ENCODE measurements at places on chromosomes 6 and 20. TPM values are rescaled to one million over a fixed set of nuclear protein-coding genes. Genes with fewer than 3 reads are reported as not detected.
A peak's percentile ranks its signal among the peaks of the same experiment; 100 is the strongest.

DNA sequence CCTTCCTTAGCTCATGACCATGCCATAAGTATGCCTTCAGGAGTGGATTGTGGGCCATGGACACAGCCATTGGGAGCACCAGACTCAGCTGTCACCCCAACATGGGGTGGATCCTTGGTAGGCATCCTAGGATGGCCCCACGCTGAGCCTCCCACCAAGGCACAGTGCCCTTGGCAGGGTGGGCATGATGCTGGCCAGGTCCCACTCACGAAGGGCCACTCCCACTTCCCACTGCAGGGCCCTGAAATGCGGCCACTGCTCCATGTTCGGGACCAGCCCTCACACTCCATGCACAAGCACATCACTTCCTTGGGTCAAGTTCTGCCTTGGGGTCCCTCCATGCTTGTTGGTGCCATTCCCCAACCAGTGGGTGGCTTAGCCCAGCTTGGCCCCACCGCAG, 12.9 kb upstream of the FUT9 start:
- no peak for DNase-seq

- no peak for DNase-seq
Observed at GRCh38 chr20:33744773-33745385, 13.1 kb downstream of the ZNF341 start.

DNA sequence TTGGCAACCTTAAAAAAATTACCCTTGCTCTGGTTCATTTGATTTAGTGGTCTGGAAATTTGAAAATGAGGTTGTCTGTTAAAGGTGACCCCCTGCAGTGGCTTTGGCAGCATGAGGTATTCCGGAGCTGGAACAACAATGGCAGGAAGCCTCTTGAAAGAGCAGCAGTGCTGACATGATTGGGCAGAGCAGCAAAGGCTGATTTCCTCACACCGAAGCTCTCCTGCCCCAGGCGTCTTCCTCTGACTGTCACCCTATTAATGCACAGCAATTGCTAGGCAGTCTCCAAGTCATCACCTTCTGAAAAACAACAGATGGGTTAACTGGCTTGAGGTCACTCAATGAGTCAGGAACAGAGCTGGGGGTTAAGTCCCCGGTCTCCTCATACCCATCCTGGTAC, 241.8 kb upstream of the MMS22L start:
- DNase-seq, result no peak

DNA sequence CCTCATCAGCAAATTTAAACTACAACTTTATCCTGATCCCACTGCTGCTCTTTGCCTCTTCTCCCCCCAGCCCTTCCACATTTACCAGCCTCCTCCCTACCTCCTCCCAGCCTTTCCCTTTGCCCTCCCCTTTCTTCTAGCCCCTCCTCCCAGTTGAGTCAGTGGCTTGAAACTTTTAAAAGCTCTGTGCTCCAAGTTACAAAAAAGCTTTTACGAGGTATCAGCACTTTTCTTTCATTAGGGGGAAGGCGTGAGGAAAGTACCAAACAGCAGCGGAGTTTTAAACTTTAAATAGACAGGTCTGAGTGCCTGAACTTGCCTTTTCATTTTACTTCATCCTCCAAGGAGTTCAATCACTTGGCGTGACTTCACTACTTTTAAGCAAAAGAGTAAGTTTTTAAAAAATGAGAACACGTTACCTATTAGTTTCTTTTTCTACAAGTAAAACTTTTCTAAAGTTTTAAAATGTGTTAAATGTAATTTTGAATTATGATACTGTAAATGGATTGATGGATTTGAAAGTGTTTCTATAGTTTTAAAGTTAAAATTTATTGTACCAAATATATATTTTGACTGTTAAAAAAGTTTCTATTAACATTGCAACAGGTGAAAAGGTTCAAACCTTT, at the start of gene GJA1:
GJA1 (plus strand) TSS at position 203 of the 626 bp plus-strand sequence. CDS start 11,202 bp downstream, outside the sequence.
- DNase-seq, result peak; percentile 73

- DNase-seq, result no peak
Observed at GRCh38 chr20:51585148-51585547, 42.6 kb upstream of the NFATC2 start.

Gene RIPPLY2
- total RNA-seq, result not detected

Measured in SJSA1 (cell line).